ENCODE measurements at places on chromosomes 5 and 9.

- peak; percentile 98 for DNase-seq
Observed at GRCh38 chr5:14035859-14036503, 91.5 kb upstream of the DNAH5 start.

DNA sequence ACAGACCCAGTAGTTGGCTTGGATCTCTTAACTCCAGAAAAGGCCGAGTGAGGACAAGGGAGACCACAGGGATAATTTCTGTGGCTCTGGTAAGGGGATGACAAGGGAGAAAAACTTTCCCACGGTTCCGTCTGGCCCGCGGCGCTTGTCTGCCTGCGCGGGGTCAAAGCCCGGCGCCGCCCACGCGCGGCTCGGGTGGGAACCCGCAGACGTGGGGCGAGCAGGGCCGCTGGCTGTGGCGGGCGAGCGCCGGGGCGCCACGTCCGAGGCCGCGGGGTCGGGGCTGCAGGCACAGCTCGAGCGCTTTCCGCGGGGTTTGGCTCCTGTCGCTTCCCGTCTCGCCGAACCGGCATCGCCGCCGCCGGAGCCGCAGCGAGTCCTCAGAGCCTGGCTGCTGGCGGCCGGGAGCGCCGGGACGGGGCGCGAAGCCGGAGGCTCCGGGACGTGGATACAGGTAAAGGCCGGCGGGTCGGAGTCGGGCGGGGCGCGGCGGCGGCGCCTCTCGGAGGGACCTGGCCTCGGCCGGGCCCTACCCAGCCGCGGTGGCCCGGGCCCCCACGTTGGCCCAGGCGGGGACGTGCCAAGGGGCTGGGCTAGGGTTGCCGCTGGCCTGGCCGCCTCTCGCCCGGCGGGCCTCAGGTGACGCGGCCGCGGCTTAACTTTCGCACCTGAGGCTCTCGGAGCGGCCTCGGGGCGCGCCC, at the start of gene RNF180:
TSS of gene RNF180 (plus strand) at position 344 of the 701 bp plus-strand sequence. CDS start 34,965 bp downstream, outside the sequence.
- peak; percentile 20 for DNase-seq

GRCh38 chr9:108181441-108181840, 674.3 kb downstream of the ACTL7B start:
- no peak for DNase-seq

- DNase-seq, result peak; percentile 95
Observed at GRCh38 chr5:112776301-112776856, 38.7 kb downstream of the APC start.

All from fibroblast of mammary gland (primary cell).